Muscle of back (tissue), 13 donors: ENCODE measurements at places on chromosomes 16 and 17.
A peak's percentile ranks its signal among the peaks of the same experiment; 100 is the strongest.

DNA sequence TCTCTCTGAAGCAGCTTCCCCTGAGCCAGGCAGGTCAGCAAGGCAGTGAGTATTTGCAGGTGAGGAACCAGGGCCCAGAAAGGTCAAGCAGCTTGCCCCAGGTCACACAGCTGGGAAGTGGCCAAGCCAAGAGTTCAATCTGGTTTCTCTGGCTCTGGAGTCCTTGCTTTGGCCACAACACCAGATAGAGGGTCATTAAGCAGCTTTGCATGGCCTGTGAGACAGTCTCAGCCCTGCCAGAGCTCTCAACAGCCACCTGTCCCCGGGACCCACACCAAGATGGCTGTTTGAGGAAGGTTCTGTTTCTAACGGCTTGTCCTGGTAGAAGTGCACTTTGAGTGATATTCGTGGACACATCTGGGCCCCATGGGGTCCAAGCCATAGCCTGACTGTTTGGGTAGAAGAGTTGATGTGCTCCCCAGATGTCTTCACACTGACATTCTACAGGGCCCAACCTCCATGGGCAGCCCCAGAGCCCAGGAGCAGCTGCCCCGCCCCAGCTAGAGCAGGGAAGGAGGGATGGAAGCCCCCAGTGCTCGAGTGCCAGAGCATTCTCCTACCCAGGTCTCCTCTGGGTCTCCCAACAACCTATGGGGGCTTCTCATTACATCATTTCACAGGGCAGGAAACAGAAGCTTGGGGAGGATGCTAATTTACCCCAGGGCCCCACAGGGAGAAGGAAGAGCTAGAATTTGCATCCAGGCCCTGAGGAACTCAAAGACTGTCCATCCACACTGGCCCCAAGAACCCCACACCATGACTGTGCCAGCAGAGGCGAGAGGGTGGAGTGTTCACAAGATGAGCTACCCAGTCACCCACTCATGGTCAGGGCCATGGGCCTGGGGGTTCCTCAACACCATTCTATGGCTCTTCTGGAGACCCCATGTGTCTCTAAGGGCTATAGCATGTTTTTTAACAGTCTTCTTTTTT is 107.3 kb upstream of the CDH5 start:
- peak; percentile 4 for DNase-seq

- no peak for DNase-seq
Observed at GRCh38 chr16:48999044-48999443, 282.6 kb downstream of the CBLN1 start.

GRCh38 chr16:54175552-54176375 is 110.8 kb downstream of the IRX3 start:
- DNase-seq, result no peak

GRCh38 chr16:15533386-15533785 is 99.0 kb downstream of the BMERB1 start:
- no peak for DNase-seq

GRCh38 chr17:38353086-38353604 is 1.5 kb downstream of the SOCS7 start:
- peak; percentile 13 for DNase-seq

DNA sequence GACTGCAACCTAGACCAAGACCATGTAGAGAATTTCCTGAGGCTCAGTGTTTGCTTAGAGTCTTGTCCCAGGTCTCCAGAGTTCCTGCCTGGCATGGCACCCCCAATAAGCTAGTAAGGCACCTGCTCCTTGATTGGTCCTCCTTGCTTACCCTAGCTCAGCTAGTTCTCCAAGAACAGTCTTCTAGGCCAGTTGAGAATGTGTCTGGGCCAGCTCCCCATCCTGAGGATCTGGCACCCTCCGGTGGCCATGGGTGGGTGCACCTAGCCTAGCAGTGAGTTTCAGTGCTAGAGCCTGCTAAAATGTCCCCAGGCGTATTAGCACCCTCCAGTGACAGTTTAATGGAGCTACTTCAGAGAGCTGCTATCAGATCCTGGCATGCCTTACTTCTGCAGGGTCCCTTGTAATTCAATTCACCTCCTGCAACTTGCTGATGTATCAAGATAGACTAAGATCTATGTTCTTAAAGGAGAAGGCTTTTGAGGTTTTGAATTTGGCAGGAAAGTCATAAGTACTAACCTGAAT is 44.4 kb upstream of the MED13 start:
- no peak for DNase-seq

DNA sequence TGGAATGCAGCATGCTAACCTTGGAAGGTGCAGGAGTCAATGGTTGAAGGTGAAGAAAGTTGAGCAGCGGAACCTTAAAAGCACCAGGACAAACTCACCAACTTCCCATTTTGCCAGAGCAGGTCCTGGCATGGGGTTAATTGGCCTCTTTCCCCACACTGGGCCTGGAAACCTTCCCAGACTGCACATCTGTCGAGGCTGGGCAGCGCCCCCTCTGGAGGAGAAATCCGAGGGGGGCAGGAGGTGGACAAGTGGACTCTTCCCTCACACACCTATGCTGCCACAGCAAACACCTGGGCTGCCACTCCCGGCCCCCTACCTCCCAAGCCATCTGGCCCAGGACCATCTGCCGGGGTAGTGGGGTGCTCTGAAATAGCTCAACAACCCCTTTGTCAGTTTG is 232.4 kb downstream of the CBLN1 start:
- no peak for DNase-seq

DNA sequence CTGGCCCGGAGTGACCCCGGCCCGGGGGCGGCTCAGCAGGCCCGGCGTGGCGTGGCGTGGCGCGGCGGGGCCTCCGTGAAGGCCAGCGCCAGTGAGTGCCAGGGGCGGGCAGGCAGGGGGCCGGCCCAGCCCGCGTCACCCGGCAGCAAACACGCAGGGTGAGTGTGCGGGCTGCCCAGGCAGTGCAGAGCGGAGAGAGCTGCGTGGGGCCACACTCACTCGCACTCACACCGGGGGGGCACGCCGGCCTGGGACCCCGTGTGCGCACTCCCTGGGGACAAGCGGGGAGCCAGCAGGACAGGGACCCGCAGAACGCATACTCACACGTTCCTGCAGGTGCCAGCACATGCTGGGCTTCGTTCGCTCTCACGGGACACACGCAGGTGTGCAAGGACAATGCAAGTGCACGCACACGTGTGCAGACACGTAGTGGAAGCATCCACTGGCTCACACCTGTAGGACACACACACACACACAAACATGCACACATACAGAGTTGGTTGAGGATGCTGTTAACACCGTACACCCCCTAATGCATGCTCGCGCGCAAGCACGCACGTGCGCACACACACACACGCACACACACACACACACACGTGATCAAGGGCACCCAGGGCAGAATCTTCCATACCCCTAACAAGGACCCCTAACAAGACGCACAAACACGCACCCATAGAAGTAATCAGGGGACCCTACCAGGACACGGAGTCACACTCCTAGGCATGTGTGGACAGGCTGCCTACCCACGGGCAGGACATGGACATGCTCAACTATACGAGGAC is 7.7 kb downstream of the USP6 start:
- no peak for DNase-seq

- no peak for DNase-seq
Observed at GRCh38 chr17:32486701-32487472, at the start of gene CDK5R1. CDK5R1 (plus strand) TSS chr17:32486993; CDS start chr17:32487621, 628 bp downstream.

DNA sequence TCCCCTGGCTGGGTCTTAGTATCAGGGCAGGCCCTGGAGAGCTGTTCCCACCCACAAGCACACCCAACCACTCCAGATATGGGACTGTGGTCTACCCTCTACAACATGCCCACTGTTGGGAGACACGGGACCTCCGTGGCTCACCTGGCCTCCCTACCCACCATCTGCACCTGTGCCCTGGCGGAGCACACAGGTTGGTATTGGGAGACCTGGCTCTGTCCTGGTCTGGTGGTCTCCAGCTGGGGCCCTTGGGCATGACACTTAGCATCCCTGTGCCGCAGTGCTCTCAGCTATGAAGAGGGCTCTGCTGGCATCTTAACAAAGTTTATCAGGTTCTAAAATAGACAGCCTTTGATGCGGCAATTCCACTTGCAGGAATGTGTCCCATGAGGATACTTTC is 5.8 kb downstream of the C16orf95 start:
- DNase-seq, result no peak

GRCh38 chr16:83898463-83899271 is at the start of gene MLYCD:
MLYCD (plus strand) TSS chr16:83899115; CDS start chr16:83899145, 30 bp downstream.
- DNase-seq, result peak; percentile 86

DNA sequence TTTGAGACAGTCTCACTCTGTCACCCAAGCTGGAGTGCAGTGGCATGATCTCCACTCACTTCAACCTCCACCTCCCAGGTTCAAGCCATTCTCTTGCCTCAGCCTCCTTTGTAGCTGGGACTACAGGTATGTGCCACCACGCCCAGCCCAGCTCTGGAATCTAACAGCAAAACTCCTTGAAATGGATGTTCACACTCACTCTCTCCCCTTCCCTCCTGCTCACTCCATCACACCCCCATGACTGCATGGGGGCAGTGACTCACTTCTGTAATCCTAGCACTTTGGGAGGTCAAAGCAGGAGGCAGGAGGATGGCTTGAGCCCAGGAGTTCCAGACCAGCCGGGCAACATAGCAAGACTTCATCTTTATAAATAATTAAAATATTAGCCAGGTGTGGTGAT is 11.1 kb upstream of the TFAP4 start:
- no peak for DNase-seq

GRCh38 chr17:55663400-55663799 is 59.3 kb downstream of the TMEM100 start:
- no peak for DNase-seq

GRCh38 chr16:8919089-8919933 is 37.2 kb downstream of the LITAFD start:
- DNase-seq, result no peak

- no peak for DNase-seq
Observed at GRCh38 chr16:84268291-84269040, 26.2 kb upstream of the WFDC1 start.

DNA sequence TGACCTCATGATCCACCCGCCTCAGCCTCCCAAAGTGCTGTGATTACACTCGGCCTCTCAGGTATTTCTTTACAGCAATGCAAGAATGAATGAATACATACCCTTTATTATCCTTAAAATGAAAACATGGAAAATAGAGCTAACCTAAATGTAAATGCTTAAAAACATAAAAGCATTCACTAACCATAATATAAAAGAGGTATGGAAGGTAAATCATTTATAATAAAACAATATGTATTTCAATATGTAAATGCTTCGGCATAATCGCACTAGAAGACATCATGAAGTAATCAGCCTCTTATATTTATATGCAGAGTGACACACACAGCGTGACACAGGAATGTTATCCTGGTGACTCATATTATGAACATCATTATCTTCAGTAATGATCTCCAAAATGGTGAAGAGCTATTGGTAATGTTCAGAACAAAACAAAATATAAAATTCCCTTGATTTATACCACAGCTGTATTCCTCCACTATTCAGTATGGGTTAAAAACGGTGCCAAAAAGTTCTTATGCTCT is 53.9 kb downstream of the AIPL1 start:
- DNase-seq, result no peak

DNA sequence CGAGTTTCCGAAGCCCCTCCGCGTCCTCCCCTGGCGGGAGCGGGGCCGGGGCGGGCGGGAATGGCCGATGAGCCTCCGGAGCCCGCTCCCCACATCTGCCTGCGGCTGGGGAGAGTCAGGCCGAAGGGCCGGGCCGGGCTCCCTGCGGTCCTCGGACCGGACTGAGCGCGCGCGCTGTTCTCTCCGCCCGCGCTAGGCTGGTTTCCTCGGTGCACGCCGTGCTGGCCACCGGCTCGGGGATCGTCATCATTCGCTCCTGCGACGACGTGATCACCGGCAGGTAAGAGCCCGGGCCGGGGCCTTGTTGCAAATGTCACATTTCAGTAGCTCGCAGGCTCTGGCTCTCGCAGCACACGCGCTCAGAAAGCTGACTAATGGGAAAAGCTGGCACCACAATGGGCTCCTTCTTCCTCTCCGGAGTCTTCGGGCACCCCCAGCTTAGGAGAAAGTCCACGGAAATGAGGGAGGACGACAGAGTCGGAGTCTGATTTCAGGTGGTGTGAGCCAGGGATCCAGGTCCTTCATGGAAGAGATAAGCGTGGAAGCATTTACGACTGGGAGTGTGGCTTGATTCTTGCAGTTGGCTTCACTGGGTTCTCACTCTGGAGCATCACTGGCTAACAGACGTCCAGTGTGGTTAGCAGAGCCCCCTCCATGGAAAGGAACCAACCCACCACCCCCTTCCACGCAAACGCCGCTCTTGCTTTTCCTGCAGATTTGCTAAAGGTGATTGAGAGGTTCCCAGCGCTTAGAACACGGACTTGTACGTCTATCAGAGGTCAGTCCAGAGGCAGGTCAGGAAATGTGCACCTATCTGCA is 715 bp downstream of the TLCD3A start:
- DNase-seq, result no peak

DNA sequence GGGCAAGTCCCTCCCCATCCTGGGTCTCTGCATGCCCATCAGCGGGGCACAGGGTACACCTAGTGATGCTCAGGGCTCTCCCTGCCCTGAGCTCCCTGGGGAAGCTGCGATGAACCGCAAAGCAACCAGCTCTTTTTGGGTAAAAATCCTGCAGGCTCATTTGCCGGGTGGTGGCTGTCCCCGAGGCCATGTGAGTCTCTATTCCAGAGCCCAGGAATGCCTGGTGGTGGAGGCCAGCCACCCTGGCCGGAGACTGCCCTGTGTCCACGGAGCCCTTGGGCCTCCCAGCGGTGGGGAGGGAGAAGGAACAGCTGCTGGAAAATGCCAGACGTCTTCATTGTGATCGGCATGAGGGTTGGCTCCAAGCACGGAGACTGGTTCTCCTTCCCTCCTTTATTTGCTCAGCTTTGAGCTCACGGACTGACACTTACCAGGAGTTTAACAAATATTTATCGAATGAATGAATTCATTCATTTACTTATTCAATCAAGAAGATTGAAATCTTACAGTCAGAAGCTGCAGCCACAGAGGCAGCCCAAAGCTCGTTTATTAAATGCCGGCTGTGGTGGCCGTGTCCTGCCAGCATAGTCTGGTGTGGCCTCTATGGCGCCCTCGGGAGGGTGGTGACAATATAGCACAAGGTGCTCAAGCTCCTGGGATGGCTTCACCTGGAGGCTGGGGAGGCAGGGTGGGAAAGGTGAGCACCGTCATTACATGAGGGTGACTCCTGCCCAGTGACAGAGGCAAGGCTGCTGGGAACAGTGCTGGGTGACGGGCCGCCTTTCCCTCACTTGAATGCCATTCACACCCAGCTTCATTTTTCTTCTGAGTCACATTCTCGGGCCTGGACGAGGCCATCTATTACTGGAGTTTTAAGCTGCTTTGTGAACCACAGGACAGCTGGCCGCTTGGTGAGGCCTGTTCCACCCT is 31.1 kb upstream of the JPH3 start:
- DNase-seq, result no peak

GRCh38 chr17:39195568-39196160 is 1.8 kb downstream of the CACNB1 start:
- no peak for DNase-seq
